ENCODE measurements at places on chromosomes 4 and X.

DNA sequence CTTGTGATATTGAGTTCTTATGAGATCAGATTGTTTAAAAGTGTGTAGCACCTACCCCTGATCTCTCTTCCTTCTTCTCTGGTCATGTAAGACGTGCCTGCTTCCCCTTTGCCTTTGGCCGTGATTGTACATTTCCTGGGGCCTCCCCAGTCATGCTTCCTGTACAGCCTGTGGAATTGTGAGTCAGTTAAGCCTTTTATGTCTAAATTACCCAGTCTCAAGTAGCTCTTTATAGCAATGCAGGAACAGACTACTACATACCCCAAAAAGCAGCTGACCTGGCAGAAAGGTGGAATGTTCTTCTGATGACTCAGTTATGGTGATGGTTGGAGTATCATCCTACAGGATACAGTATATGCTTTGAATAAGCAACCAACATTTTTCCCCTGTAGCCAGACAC is 11.4 kb upstream of the MCUB start:
- DNase-seq: no peak

GRCh38 chr4:1983846-1984405 is 24.8 kb downstream of the NELFA start:
- DNase-seq: no peak

DNA sequence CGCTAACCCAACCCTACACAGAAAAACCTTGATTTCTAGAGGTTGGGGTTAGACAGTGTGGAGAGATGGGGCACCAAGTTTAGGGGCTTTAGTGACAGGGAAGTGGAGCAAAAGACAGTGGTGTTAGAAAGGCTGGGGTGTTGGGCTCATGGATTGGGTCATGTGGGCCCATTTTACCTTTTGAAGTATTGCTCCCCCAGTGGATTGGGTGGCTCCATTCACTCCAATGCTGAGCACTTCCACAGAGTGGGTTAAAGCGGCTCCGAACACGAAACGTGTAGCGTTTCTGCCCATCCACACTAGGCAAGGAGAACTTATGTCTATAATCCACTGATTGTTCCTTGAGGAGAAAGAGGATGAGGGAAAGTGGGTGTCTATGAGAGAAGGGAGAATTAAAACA is 2.3 kb downstream of the IL2RG start:
- no peak for DNase-seq

- DNase-seq: no peak
Observed at GRCh38 chr4:61517144-61517543, 317.0 kb downstream of the ADGRL3 start.

DNA sequence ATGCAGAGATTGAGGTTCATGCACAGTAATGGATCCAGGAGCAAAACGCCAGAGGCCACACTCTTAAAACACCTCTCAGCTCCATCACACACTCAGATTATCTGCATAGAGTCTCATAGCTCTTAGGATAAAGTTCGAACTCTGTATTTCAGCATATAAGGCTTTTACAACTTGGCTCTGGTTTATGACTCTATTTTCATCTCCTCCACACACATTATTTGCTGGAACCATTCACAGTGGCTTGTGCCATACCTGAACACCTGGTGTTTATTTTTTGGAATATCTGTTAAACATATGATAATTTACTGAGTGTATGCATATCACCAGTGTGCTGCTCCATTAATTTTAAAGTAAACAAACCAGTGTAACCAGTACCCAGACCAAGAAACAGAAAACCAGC is 27.2 kb downstream of the RASL11B start:
- no peak for DNase-seq

- DNase-seq: no peak
Observed at GRCh38 chr4:31613946-31614623, 893.9 kb downstream of the PCDH7 start.

GRCh38 chrX:104310657-104311254 is 56.0 kb upstream of the ESX1 start:
- DNase-seq: no peak

DNA sequence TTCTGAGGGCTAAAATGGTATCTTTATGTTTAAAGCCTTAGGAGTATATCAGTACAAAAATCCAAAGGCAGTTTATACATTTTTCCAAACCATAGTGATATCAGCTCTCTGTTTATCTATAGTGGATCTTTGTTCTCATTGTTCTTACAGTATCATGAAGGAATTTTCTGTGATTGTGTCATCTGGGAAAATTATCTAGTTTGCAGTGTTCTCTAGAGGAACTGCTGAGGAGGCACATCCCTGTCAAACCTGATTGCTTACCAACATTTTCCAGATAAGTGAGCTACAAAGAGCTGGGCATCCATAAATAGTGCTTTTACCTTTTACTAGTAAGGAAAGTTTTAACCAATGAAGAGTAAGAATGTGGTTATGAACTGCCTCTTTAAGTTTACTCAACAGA is 44.9 kb upstream of the SLC25A31 start:
- DNase-seq: no peak

GRCh38 chrX:350148-350533 is 31.5 kb upstream of the GTPBP6 start:
- no peak for DNase-seq

DNA sequence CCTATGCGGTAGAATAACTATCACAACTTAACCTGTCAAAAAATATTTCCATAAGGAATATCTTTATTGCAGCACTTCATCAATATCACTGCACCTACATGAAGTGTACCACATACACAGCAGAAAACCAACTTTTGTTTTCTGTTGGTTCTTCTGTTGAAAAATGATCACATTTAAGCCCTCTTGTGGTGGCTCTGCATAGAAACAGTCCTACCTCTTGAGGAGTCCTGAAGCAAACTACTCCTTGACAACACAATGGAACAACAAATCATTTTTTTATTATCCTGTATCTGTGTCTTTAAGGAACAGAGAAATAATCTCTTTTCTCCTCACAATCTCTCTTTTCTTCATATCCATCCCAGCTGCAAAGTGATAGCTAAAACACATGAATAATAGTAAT is 39.8 kb upstream of the ATOH1 start:
- DNase-seq: no peak

DNA sequence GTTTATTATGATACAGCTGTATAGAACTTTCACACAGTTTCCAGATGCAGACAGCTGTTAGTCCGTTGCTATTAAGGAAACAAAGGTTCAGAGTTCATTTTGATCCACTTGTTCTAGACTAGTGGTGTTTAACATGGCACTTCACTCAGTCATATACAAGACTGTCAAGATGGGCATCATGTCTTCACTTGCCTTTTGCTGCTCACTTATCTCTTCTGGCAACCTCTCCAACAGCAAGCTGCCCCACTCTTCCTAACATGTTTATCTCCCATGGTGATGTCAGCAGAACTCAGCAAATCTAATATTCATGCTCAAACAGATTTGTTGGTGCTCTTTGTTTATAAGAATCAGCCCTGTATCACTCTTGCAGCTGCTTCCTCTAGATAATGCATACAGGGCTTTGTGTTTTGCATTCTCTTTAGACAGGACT is 236.2 kb upstream of the HAND2 start:
- DNase-seq: no peak

DNA sequence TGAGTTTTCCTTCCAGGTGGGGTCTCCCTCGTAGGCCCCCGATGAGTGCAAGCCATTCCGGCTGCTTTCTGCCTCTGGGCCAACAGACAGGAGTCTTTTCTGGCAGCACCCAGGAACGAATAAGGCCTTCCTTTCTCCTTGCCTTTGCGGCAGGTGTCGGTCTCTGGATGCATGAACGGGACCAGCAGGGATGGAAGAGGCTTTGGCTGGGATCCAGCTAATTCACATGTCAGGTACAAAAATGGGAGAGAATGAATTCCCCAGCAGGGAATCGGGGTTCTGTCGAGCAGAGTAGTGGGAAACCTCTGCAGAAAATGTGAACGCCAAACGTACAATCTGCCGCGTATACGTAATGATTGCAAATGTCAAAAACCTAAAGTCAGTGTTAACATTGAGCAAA is 146.1 kb upstream of the TBL1X start:
- no peak for DNase-seq

DNA sequence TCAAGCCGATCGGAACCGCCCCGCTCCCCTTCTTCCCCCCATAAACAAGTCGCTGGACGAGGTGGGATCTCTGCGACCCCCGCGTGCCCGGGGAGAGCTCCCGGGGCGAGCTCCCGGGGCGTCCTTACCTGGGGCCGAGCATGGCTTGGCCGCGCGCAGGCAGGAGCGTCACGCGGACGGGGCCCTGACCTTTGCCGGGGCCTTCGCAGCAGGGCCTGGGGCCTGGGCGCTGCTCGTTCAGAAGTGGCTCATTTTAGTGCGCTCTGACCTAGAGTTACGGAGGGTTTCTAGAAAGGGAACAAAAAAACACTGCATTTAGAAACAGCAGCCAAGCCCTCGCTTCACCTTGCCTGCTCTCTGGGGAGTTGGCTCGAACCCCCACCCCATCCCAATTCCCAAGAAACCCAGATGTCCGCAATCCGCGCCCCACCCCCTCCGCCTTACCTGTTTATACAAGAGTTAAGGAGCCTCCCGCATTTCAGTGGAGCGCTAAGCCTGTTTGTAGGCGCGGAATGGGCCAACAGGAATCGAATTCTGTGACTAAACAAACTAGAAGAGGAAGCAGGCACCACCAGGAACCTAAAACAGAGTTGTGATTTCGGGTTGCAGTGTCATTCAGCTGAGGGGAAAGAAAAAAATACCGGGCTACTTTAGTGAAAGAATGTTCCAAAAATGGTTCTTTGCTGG is 814 bp upstream of the RBM47 start:
- peak; percentile 79 for DNase-seq

DNA sequence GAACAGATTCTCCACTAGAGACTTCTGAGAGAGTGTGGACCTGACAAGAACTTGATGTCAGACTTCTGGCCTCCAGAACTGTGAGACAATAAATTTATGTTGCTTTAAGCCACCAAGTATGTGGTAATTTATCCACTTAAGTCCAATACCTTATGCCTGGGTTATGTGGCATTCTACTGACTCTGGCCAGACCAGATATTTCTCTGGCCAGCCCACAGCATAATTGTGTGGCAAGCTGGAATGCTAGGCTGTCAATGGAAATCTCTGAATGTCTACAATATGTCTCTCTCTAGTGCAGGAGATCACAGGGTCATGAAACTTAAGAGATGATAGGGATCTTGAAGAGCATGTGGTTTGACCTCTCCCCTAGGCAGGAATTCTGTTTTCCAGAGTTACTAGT is 251.0 kb downstream of the ZNF674 start:
- no peak for DNase-seq

DNA sequence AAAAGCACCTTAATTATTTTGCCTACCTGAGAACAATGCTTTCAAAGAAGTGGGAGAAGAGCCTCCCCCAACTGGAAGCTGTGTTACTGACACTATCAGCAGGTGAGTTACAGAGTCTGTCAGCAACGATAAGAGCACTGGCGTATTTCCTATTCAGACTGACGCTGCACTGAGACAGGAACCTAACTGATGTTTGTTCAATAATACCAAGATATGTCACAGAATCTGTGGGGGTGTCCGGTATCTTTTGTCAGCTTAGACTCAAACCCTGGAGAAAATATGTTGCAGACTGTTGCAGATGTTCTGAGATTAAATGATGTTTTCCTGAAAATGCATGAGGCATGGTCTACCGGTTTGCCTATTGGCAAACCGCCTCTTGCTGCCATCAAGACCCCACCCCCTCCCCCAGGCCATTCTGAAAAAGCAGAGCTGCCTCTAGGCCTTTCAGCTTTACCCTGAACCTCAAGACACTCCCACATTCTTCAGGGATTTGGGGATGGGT is 115.2 kb upstream of the KIT start:
- no peak for DNase-seq

- DNase-seq: no peak
Observed at GRCh38 chrX:39998636-39999406, 98.9 kb downstream of the BCOR start.

DNA sequence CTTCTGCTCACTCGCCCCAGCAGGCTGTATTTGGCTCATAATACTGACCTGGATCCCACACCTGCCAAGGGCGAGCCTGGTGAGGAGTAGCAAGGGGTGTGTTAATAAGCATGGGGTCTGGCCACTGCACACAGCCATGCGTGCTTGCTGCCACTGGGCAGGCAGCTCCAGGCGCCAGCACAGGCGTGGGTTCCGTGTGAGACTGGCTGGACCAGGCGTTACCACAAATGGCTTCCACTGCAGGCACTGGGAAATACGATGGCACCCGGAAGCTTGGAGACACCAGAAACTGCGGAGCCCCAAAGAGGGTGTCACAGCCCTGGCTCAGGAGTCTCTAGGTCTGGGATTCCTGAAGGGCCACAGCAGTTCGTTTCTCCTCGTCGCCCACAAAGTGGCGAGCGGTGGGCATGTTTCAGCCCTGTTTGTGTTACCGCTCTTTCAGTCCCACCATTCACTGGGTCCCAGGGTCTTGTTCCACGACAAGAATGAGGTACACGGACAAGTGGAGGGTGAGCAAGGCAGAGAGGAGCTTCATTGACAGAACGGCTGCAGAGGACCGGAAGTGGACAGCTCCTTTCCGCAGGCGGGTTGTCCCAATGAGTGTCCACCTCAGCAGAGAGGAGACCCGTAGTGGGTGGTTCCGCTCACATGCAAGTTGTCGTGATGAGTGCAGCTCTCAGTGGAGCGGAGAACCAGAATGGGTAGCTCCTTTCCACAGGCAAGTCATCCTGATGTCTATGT is 428.9 kb downstream of the EPHA5 start:
- DNase-seq: no peak

DNA sequence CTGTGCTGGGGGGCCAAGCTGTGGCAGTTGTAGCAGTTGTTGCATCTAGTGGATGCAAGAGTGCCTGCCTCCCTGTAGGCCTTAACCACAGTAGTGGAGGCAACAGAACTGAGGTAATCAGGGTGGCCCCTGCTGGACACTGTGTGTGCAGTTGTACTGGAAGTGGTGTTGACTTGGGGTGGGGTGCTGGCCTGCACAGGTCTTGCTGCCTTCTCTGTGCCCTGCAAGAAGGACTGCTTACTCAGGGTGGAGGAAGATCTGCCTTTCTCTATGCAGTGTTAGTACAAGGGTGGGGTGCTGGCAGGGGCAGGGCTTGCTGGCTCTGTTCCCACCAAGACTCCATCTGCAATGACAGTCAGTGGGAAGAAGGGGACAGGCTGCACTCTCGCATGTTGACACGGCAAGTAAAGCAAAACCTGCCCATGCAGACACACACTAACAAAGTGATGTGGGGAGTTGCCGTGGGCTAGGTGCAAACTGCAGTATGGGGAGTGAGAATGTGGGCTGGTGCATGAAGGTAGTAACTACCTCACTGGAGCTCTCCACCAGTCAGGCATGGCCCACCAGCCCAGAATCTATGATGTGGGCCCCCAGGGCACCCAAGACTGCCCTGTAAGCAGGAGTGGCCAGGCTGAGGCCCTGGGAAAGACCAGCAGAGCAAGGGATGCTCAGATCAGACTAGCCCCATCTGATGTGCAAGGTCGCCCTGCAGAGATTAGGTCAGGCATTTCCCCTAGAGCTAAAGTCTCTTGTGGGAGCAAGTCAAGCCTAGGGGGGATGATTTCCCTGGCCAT is 594.9 kb downstream of the TECRL start:
- DNase-seq: no peak
